ENCODE measurements at places on chromosomes 11 and 22.

DNA sequence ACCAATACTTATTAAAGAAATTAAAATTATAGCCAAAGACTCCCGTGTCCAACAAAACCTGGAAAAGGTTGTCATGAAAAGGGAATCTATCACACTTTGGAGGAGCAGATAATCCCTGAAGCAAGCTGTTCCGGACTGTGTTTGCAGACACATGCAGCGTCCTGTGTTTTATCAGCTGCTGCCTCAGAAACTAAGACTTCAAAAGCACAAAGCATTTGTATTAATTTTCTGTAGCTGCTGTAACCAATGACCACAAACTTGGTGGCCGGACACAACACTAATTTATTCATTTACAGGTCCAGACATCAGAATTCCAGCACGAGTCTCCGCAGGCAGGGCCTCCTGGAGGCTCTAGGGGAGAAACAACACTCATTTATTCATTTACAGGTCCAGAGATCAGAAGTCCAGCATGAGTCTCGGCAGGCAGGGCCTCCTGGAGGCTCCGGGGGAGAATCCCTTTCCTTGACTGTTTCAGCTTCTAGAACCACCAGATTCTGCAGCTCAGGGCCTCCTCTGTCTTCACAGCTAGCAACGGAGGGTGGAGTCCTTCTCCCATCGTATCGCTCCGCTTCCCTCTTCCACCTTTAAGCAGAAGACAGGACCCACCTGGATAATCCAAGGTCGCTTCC lies 465.3 kb downstream of the BRD1 start:
- DNase-seq, result no peak

GRCh38 chr11:129686269-129686668 lies 129.4 kb upstream of the TMEM45B start:
- no peak for DNase-seq

DNA sequence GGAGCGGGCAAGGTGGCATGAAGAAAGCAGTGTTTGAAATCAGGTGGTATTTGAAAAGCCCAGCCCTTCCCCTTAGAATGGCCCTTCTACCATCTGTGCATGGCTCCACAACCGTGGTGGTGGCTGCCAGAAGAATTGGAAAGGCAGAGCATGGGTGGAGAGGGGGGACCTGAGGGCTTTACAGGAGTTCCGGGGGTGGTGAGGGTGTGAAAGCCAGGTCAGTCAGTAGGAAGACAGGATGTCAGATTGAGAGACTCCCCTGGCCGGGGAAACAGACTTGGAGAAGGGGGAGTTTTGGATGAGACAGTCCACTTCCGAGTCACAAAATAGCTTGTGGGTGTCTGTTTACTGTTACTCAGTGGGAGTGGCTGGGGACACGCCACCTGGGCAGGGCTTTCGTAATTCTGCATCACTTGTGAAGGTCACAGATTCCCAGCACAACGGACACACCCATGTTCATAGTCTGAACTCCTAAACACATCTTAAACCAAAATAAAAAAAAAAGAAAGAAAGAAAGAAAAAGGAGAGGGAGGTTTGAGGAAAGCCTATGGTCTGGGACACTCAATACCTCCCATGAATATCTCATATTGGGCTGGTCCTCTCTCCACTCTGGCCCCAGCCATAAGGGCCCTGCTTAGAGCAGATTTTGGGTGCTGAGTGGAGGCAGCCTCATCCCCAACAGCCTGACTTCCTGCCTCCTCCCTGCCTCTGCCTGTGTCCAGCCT lies 24.4 kb upstream of the SMIM35 start:
- DNase-seq, result no peak

DNA sequence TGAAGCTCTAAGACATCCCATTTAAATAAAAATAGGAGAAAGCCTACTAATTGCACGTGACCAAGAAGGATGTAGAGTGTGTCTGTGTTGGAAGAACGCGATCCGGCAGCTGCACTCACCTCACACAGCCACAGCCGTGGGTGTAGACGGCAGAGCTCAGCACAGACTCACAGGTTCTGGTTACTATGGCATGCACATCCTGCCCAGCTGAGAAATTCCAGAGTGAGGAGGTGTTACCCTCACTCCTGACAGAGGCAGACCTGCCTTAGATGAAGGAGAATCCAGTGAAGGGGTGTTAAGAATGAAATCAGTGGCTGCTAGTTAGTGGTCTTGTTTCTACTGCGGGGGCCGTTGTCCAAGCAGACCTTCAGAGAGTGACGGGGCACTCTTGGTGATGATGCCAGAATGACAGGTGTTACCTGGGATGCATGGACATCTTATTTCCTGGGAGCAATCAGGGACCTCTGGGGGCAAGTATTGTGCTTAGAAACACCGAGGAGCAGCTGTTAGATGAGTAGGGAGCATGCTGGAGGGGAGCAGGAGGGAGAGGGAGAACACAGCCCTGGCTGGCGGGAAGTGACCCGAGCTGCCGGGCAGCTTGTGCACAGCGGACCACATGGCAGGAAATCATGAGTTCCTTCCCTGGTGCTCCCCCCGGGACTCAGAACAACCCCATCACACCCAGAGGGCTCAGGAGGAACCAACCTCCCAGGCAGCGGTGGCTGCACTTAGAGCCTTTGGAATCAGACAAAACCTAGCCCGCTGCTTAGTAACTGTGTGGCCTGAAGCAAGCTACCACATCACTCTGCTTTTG lies 12.3 kb downstream of the KCNJ5 start:
- no peak for DNase-seq

DNA sequence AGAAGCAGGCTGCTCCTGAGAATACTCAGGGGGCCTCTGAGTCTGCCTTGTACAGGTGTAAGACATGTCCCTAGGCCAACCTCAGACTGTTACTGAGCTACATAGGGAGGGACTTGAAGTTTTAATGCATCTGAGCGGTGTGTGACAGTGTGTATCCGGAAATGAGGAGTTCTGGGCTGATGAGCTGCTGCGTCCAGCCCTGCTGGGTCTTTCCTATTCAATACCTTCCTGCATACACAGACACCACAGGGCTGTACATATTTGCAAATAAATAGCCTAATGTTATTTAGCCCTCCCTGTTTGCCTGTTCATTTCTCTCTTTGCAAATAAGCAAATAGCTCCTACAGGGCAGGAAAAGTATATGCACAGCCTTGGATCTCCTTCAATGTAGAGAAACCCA lies 134.7 kb upstream of the KIRREL3 start:
- DNase-seq, result no peak

DNA sequence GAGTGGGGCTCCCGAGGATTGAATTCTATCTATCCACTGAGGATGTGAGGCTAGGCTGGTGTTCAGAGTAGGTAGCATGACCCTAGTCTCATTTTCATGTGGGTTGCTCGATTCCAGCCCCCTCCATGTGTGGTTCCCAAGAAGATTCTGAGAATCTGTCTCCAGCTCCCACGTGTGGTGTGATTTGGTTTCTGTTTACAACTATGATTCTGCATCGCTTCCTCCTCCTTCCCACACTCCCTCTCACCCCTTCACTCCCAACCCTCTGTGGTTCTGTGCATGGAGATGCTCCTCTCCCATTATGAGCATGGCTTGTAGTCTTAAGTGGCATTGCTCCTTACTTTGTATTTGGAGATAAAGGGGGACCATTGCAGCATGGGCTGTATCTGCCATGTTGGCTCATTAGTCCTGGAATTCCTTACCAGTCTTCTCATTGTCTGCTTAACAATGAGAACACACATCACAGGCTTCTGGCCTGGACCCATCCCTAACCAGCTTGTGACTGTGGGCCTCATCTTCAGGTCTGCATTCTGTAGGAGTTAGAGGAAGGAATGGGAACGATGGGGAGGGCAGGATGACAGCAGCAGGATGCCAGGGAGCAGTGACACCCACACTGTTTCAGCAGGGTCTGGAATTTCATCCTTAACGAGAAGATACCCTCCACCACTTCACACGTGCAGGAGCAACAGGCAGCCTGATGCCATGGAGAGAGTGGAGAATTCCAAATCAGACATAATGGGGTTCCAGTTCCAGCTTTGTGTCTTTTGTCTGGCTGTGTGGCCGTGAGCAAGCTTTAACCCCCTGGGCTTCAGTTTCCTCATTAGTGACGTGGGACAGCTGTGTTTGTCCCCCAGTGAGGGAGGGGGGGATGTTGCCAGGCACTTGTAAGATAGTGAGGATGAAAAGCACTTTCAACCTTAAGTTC lies 86.0 kb downstream of the CCDC81 start:
- no peak for DNase-seq

GRCh38 chr11:64864135-64864472 lies 14.3 kb downstream of the EHD1 start:
- no peak for DNase-seq

DNA sequence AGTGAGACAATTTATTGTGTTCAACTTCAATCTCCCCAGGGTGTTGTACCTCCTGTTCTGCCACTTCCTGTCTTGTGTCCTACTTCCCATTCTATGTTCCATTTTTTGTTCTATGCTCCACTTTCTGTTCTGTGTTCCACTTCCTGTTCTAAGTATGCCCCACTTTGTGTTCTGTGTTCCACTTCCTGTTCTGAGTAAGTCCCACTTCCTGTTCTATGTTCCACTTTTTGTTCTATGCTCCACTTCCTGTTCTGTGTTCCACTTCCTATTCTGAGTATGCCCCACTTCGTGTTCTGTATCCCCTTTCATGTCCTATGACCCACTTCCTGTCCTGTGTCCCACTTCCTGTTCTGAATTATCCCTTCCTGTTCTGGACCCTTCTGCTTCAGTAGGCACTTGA lies 732.7 kb downstream of the TBC1D22A start:
- DNase-seq, result no peak

DNA sequence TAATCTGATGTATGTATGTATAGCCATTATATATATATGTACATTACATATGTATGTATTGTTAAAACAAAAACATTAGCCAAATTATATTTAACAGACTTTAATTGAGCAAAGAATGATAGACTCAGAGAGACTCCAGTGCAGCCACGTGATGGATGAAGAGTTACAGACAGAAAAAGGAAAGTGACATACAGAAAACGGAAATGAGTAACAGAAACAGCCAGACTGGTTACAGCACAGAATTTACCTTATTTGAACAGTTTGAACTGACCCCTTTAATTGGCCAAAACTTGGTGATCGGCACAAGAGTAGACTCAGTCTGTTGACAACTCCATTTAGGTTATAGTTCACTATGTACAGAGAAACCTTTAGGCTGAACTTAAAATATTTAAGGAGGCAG lies 35.0 kb downstream of the CHORDC1 start:
- DNase-seq, result no peak

GRCh38 chr22:38220163-38220562 lies 18.4 kb downstream of the MAFF start:
- no peak for DNase-seq

DNA sequence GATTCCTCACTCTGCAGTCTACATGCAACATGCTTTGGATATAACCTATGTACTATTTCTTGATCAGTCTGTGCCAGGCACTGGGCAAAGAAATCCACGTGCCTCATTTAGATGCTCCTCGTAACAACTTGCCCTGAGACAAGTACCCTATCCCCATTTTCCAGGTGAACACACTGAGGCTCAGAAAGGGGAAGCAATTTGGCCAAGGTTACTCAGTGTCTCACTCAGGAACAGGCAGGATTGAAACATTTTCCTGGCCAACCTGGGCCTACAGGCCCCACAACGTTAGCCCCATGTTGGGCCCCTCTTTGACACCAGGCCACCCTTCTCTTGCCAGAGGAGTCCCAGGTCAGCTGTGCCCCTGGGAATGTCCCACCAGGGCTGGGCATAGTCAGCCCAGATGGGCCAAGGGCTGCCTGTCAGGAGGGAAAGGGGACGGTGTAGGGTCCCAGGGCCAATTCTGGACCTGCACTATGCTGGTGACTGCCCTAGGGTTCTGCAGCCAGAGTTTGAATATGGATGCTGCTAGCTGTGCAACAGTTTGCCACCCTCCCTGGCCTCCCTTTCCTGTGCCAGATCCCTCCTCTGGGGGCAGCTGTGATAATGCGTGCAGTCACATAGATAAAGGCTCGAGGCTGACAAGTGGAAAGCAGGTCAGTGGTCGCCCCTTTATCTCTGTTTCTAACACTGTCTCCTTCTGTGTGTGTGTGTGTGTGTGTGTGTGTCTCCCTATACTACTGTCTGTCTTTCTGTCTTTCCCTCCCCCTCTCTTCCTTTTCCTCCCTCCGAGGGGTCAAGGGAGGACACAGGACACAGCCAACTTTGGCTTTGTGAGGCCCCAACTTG lies 10.4 kb upstream of the EMID1 start:
- no peak for DNase-seq

GRCh38 chr11:22477312-22477711 lies 139.1 kb downstream of the SLC17A6 start:
- no peak for DNase-seq

DNA sequence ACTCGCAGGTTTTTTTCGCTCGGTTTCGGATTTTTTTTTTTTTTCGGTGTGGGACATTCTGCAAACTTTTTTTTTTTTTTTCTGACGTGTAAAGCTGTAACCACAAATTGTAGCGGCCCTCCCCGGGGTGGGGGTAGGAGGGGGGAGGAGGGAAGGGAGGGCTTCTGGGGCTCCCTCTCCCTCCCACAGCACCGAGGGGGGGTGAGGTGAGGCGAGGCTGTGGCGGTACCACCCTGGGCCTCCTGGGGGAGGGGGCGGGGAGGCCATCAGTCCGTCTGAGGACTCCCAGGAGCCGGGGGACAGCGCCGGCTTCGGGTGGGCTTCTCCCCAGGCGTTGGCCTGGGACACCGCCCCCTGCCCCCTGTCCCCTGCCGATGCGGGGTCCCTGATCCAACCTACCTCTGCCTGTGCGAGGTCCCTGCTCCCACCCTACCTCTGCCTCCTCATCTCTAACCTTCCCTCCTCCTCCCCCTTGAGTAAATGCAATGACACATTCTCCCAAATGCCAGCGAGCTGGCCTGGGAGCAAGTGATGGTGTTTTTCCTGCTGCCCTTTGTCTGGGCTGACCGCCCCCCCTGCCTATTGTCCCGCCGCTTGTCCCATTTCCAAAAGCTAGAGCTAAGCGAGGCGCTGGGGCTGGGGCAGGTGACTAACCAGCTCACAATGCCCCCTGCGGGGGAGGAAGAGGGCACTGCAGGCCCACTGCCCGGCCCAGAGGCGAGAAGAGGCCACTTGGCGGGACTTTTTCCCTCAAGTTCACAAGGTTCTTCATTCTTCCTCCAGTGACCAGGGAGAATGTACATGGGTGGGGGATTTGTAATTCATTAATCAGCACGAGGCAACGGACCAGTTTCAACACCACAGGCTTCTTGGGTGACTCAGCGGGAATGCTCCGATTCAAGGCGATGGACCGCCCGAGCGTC lies 511 bp upstream of the CLCF1 start:
- peak; percentile 97 for DNase-seq

GRCh38 chr11:93718057-93718563 lies 23.2 kb downstream of the TAF1D start:
- DNase-seq, result no peak

GRCh38 chr11:117891362-117891761 lies 14.9 kb upstream of the FXYD6 start:
- no peak for DNase-seq

GRCh38 chr22:33296941-33297340 lies 238.8 kb upstream of the SYN3 start:
- DNase-seq, result no peak

Measured in AG09309 (cell line).